CD4-positive, alpha-beta T cell treated with Interleukin-15 for 4 hours (primary cell): ENCODE measurements at places on chromosomes 11 and 22.

DNA sequence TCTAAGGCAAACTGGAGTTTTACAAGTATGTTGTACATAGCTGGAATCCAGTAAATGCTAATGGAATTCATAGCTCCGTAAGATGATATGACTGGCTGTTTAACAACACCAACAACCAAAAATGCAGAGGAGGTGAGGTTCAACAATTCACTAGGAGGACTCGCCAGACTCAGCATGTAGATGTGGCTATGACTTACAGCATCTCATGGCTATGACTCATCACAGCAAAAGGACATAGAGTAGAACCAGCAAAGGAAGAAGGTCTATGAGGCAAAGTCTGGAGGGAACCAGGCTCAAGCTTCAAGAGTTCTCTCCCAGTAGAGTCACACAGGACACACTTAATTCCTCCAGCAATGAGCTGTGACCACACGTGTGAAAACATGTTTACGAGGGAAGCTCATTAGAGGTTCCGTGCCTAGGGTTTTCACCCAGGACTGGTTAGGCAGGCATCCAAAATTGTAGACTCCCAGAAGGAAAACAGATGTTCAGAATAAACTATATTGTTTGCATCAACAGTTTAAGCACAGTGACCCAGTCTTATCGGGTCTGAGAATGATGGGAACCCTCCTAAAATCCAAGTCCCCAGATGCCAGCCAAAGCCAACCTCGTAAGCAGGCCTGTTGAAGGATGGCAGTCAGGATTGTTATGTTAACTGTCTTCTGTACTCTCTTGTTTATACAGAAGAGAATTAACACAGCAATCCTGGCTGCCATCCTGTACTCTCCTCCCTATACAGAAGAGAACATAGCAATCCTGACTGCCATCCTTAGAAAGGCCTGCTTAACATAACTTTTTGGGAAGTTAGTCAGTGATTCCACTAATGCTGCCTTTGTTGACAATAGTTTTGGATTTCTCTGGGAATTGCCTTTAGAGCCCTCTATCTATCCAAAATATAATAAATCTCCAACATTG lies 116.6 kb downstream of the LARGE1 start:
- no peak for DNase-seq

- peak; percentile 61 for DNase-seq
Observed at GRCh38 chr11:117818041-117818873, 6.3 kb downstream of the FXYD2 start.

DNA sequence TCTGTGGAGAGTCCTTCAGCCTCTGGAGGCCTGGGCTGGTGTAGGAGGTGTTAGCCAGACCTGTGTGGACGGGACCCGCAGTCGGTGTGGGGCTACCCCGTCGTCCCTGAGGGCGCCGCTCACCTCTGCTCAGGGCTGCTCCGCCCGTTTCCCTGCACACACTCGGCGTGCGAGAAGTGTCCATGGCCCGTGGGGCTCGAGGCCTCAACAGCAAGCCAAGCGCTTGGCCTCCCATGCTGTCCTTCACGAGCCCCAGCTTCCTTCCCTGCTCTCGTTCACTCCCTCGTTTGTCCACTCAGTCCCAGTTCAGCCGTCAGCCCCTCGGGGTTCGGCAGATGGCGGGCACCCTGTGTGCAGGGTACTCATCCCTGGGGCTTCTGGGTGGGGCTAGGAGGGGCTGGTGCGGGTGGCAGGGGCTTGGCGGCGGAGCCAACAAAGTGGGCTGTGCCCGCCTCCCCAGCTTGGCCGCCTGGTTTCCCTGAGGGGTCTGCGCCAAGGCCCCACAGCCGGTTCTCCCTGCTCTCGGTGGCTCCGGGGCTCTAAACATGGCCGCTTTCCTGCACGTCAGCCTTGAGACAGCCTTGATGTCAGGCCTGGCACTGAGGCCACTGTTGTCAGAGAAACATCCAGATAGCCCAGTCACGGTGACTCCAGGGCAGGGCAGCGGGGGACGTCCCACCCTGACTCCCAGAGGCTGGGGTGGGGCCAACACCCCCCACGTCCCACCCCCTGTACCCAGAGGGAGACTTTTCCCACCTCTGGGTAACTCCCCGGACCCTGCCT lies 3.3 kb downstream of the MUC6 start:
- no peak for DNase-seq

GRCh38 chr22:50545522-50546325 lies at the start of gene KLHDC7B:
TSS of gene KLHDC7B (plus strand) at chr22:50545899. CDS start at chr22:50546244, 345 bp downstream.
- DNase-seq: peak; percentile 41

DNA sequence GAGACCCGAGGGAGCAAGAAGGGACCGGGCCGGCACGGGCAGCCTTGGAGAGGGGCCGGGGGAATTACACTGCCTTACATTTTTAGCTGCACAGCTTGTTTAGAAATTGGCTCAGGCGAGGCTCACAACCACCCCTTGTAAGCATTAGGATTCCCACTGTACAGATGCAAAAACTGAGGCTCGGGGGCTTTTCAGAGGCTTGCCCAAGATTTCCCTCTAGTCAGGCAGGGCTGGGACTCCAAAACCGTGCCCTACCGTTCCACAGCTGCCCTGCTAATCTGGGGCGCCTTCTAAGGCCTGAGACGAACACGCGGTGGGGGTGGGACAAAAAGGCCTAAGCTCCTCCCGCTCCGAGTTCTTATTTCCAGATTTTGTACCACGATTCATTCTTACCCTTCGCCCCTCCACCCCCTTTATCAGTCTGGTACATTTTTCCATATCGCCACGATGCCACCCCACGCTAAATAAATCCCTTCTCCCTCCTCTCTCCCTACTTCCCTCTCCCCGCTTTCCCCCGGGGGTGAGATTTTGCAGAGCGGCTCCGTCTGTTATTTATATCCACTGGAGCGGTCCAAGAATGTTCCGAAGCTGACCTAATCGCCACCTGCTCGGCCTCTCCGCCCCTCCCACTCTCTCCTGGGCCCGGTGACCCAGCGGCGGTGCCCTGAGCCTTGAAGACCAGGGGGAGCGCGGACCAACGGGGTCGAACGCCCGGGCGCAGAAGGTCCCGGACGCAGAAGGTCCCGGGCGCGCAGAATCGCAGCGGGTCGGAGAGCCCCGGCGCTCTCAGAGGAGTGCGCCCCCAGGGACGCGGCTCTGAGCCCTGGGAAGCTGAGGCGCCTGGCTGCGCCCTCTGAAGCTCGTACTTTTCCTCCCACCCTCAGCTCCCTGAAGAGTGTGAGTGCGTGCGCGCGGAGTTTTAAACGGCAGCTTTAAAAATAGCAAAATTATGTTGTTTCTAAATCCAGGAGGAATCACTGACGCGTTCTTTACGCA lies 764 bp upstream of the PACSIN3 start:
- peak; percentile 24 for DNase-seq

GRCh38 chr22:45497351-45498145 lies 5.1 kb upstream of the FBLN1 start:
- DNase-seq: no peak

GRCh38 chr11:104916442-104916841 lies 18.2 kb upstream of the CASP12 start:
- DNase-seq: peak; percentile 53

- DNase-seq: no peak
Observed at GRCh38 chr22:20758688-20759087, 15.2 kb upstream of the SERPIND1 start.

DNA sequence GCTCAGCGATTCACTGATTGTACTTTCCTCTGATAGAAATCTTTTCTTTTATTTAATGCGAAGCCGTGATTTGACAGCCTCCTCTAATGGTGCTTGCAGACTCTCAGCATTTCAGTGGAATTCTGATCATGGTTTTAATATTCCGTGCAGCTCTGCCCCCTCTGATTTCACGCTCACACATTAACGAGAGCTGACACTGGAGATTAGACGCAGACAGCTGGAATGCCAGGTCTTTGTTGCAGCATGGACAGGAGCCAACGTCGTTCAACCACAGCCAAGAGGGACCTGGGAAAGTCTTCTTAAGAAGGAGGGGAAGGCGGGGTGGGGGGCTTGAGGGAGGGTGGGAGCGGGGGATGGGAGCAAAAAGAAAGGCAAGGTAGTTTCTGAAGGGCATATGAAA lies 186.4 kb downstream of the BLID start:
- no peak for DNase-seq

GRCh38 chr11:85809863-85810262 lies 1.1 kb downstream of the SYTL2 start:
- peak; percentile 31 for DNase-seq

- DNase-seq: no peak
Observed at GRCh38 chr11:127219704-127220103, 219.1 kb upstream of the KIRREL3 start.

DNA sequence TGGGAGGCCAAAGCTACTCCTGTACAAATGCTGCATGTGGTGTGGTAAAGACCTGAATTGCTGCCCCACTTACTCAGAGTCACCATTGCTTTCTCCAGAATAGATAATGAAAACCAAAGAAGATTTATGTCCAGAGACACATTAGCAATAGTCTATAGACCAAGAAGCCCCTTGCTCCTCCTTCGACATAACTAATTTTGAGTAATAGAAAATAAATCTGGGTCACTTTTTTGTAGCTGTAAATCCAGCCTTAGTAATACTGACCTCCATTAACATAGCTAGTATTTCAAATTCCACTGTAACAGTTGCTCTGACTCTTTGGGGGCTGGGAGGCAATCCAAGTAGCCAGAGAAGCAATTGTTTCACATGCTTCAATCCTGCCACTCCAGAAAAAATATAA lies 145.9 kb downstream of the MAML2 start:
- no peak for DNase-seq

DNA sequence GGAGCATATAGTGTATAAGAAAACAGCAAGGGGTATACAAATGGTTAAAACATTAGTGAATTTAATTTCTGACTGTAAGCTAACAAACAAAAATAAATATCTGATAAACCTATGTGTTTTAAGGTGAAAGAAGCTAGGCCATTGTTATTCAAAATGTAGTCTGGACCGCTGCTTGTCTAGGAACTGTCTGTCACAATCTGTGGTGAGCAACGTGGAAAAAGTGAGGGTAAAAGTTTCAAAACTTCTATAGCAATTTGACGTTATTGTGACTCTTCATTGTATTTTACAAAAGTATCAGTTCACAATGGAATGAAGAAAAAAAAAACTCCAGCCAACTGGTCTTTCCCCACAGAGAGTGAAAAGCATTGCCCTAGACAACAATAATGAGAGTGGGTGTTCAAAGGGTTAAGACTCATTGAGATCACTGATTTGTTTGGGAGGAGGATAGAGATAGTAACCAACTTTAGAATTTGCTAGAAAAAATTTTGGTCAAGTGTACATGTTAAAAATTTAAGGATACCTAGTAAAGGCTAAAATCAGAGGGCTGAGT lies 79.1 kb downstream of the UVRAG start:
- DNase-seq: no peak

DNA sequence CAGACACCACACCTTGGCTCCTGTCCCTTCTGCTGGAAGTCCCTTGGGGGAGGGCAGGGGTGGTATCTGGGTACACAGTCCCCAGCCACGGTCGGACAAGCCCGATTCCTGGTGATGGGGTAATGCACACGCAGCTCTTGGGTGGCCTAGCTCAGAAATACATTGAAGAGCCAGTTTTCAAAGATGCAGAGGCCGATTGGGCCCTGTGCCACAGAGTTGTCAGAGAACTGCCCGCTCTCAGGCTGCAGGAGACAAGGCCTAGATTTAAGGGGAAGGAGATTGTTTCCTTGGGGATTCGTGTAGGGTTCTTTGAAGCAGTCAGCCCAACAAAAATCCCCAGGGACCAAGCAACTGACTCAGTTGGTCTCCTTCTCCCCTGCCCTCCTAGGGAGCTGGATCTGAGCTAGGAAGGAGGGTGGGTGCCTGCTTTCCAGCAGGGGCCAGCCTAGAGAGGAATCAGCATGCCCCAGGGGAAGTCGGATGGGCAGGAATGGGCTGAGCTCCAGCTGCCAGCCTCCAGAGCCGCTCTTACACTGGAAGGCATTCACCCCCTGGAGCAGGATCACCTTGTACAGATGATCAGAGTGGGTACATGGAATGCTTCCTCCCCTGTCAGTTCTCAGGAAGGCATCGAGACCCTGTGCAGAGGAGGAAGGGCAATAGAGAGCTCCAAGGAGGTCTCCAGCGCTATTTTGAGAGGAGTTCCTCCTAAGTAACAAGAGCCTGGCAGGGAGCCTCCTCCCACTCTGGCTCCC lies 3.3 kb upstream of the SCN4B start:
- DNase-seq: no peak

- peak; percentile 72 for DNase-seq
Observed at GRCh38 chr11:118895093-118896039, 11.7 kb downstream of the CXCR5 start.

GRCh38 chr22:32144496-32145274 lies 14.4 kb downstream of the C22orf42 start:
- peak; percentile 9 for DNase-seq

GRCh38 chr22:29385151-29385704 lies 3.1 kb downstream of the AP1B1 start:
- no peak for DNase-seq

DNA sequence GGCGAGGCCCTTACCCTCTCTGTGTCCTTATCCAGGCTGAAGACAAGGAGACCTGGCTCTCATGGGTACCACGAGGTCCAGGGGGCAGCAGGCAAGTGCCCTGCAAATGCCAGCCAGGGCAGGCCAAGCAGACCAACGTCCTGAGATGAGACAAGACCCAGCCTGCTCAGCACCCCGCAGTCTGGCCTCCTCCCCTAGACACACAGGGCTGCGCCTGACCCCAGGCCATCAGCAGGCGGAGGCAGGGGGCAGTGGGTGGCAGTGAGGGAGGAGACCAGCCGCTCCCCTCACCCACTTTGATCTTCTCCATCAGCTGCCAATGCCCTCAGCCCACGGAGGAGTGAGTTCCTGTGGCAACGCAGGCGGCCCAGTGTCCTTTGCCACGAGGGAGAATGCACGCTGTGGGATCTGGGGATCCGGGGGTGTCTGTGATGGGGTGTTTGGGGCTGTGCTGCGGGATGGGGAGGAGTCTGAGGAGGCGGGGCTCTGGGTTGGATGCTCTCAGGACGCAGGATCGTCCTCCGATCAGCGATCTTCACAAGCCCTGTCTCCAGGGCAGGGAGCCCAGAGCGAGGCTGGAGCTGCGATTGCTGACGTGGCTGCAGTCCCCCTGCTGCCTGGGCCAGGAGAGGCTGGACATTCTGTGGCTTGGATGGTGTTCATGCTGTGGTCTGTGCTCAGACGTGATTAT lies 30.5 kb upstream of the PPARA start:
- no peak for DNase-seq

DNA sequence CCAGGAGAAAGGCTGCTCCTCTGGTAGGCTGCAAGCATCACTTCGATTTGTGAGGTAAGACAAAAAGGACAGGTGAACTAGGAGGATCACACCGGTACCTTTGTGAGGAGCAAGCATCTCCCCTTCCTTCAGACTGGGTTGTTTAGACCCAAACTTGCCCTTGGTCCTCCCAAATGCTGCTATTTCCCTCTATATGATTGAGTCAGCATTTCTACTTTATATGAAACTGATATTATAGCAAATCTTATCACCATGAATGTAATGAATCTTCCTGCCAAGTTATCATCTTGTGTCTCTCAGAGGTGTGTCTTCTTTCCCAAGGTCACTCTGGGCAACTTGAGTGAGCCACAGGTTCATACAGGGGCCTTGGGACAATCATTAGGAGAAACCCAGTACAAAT lies 61.0 kb downstream of the KIRREL3 start:
- DNase-seq: no peak
